ENCODE measurements at places on chromosomes 2 and 18. TPM values are rescaled to one million over a fixed set of nuclear protein-coding genes. Genes with fewer than 3 reads are reported as not detected.

Gene TRAPPC12
- 72.8 TPM for total RNA-seq

Gene CCDC138
- total RNA-seq: 9.1 TPM

Gene ERMN
- total RNA-seq: not detected

Gene MRPL44
- 32.0 TPM for total RNA-seq

Gene PFN4
- 0.64 TPM for total RNA-seq

Gene CFAP221
- total RNA-seq: not detected

Gene GIGYF2
- 46.4 TPM for total RNA-seq

DNA sequence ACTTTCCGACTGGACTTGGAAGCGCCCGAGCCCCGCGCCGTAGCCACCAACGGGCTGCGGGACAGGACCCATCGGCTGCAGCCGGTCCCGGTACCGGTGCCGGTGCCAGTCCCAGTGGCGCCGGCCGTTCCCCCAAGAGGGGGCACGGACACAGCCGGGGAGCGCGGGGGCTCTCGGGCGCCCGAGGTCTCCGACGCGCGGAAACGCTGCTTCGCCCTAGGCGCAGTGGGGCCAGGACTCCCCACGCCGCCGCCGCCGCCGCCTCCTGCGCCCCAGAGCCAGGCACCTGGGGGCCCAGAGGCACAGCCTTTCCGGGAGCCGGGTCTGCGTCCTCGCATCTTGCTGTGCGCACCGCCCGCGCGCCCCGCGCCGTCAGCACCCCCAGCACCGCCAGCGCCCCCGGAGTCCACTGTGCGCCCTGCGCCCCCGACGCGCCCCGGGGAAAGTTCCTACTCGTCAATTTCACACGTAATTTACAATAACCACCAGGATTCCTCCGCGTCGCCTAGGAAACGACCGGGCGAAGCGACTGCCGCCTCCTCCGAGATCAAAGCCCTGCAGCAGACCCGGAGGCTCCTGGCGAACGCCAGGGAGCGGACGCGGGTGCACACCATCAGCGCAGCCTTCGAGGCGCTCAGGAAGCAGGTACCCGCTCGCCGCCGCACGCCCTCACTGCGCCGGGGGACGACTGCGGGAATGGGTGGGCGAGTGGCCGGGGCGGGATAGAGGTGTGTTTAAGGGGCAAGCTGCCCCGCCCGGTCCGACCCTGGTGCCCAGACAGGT lies 713 bp downstream of the ATOH8 start:
- DNase-seq: peak; percentile 71

- no peak for DNase-seq
Measured at GRCh38 chr2:182522405-182522896, 95.6 kb upstream of the PDE1A start.

- peak; percentile 85 for DNase-seq
Measured at GRCh38 chr2:219369447-219369861, 18.3 kb downstream of the DNPEP start.

DNA sequence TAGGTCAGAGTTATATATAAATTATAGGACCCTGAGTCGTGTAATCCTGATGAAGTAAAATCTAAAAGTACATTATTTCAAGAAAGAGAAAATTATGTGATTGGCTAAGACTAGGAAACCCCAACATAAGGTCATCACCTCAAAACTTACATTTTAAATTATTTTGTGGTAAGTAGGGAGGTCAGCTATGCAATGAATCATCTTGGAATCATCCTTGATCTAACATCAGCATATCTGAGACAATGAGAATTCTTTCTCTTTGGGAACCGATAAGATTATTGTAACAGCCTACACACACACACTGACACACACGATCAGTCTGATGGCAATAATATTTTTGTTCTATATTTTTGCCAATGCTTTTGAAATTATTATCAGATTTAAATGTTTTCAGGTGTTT lies 904.8 kb upstream of the CHAC2 start:
- DNase-seq: peak; percentile 1

GRCh38 chr2:106358081-106358480 lies 110.1 kb downstream of the RGPD3 start:
- no peak for DNase-seq

GRCh38 chr2:104410136-104410535 lies 443.8 kb upstream of the POU3F3 start:
- no peak for DNase-seq

DNA sequence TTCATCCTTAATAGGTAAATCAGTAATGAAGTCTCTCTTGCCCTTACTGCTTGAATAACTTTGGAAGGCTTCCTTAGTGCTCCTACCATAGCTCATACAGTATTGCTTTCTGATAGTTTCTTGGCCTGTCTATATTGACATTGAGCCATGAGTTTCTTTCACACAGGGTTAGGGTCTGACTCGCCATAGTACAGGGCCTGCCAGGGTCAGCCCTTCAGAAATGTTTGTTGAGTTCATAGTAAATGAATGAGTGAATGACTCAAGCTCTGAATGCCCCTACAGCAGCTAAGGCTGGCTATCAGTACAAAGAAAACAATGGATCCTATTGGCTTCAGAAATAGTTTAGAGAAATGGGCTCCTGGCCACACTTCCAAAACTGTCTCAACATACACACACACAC lies 65.0 kb upstream of the LRATD1 start:
- no peak for DNase-seq

DNA sequence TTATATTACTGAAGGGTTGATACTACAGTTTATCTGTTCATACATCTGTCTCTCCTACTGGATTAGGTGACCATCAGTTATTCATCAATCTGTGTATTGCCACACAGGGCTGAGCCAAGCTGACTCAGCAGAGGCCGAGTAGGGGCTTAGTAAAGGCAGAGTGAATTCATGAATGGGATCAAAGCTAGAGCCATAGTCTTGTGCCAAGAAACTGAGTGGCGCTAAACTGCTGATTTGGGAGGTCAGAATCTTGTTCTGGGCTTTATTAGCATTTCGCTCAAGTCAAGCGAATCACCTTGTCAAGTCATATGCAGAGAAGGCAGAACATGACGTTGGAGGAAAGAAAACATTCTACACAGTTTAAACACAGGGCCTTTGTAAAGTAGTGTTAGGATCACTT lies 34.1 kb downstream of the SOCS6 start:
- DNase-seq: peak; percentile 61

- no peak for DNase-seq
Measured at GRCh38 chr2:10083692-10084211, 3.5 kb upstream of the CYS1 start.

DNA sequence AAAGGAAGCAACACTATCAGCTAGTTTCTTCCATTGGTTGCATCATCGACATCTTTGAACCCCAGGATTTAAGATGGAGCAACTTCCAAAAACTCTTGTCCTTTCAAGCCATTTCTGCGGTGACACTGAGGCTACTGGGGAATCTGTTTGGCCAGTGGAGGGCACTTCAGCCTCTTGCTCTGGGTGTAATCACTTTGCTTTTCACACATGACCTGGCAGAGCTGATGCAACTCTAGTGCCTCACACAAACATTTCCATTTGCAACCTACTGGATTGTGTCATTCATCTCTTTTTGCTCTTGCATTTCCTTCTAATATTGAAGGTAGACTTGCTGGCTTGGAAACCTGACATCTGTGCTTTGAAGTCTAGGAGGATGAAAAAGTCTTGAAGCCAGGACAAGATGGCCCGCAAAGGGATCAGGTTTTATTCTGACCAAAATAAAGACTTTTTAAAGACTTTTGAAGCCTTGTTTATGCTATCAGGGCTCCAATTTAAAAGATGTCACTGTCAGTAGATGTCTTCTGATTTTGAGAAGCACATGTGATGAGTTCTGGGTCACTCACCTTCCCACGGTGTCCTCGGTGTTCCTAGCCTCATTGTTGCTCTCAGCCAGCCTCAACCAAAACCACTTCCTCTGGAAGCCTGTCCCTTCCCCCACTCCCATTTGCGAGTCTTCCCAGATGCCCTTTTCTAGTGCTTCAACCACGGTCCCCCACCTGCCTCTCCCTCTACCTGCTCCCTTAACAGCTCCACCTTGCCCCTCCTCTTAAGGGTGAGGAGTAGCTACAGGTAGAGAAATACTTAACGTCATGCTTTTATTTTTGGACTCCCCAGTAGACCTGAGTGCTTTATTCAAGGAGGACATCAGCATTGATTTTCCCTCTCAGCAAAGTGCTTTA lies 69.7 kb upstream of the KCNE4 start:
- DNase-seq: peak; percentile 91

DNA sequence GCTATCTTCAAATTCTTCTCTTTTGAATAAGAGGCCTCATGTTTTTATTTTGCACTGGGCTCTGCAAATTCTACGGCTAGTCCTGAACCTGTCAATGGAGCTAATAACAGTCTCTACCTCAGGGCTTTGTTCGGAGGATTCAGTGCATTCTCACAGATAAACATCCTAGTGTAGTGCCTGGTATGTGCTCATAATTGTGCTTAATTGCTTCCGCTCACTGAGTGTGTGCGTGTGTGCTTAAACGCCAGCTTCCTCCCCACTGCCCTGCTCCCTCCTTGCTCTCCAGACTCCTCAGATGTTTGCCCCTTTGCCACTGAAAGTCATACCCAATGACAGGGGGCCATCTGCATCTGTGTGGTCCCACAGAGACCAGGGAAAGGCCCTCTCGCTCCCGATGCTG lies 6.7 kb downstream of the GYPC start:
- DNase-seq: no peak

DNA sequence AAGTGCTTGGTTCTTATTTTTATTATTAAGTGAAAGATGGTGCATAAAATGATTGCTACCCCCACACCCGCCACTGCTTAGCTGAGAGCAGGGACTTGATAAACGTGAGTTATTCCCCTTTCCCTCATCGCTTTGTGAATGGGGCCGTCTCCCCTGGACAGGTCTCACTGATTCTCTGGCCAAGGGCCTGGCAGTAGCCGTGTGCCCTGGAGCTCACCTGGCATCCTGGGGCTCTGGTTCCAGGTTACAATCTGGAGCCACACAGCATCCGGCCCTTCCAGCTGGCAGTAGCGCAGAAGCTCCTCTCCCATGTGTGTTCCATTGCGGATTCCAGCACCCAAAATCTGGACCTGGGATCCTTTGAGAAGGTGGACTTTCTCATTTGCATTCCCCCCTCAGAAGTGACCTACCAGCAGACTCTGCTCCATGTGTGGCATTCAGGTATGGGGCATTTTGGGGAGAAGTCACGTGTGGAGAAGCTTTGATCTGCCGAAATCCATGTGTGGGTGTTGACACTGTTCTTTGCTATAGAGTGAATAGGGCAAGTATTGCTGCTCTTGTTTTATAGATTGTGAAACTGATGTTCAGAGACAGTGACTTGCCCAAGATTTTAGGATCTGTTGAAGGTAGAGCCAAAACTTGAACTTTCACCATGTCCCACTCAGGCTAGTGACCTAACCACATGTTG lies 63.8 kb downstream of the GREB1 start:
- DNase-seq: no peak

DNA sequence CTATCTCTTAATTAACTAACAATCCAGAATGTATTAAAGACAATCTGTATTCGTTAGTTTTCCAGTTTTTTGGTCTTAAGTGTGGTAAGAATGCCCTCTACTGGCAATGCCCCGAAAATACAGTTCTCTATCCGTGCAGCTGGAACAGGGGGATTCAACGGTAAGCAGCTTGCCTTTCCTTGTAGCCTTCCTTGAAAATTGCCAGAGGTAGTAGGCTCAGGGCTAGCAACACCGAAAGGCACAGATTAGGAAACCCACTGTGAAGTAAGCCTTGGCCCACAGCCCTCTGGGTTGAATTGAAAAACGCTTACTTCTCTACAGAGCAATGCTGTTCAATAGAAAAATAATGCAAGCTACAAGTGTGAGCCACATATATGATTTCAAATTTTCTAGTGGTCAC lies 17.1 kb upstream of the VPS4B start:
- peak; percentile 75 for DNase-seq

DNA sequence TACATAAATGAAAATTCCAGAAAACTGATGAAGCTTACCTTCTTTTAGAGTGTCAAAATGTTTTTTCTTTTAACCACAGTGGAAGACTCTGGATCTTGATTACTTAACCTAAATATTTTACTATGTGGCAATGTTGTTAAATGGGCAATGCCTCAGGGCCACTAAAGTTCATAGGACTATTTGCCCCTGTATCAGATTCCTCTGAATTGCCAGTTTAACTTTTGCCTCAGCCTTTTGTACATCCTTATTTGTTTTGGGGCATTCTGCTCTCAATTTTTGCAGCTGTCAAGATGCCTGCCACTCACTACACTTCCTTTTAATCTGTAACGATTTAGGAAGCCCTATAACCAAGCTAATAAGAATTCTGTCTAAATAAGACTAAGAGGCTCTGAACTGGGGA lies 31.7 kb upstream of the SERTAD2 start:
- DNase-seq: peak; percentile 19

GRCh38 chr2:71064754-71065621 lies 3.5 kb upstream of the NAGK start:
- DNase-seq: peak; percentile 73

- DNase-seq: no peak
Measured at GRCh38 chr2:207875473-207876212, 105.9 kb upstream of the FZD5 start.

DNA sequence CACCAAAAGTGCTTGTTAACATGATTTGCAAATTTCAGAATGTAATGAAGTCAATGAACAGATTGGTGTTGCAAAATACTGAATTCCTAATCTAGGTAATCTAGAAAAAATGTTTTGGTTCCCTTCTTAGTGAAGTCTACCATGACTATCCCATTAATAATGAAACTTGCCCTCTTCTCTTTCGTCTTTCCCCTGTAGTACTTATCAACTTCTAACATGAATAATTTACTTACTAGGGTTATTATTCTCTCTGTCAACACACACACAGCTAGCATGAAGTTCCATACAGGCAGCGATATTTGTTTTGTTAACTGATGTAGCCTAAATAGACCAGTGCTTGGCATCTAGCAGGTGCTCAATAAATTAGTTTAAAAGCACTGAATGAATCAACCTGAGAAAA lies 160.2 kb downstream of the NCK2 start:
- no peak for DNase-seq

GRCh38 chr2:9095690-9096089 lies 92.2 kb upstream of the MBOAT2 start:
- peak; percentile 57 for DNase-seq

DNA sequence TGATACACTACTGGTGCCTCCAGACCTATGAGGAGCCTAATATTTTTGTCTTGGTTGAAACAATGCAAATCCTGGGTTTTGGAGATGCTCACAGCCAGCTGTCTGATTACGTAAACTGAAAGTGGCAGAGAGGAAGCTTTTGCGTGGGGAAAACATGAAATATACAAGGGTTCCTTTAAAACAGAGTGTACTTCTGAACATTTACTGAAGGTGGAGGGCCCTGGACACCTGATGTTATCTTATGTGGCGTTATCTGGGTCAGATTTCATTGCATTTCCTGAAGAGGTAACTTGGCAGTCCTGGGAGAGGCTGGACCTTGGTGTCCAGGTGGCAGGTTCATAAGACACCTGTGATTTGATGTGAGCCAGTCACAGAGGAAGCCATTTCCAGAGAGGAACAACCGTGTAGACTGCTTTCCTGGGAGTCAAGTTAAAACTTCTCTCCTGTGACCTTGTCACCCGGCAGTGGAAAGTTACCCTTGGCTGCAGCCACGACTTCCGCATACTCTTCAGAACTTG lies 105.0 kb downstream of the NEDD4L start:
- no peak for DNase-seq

DNA sequence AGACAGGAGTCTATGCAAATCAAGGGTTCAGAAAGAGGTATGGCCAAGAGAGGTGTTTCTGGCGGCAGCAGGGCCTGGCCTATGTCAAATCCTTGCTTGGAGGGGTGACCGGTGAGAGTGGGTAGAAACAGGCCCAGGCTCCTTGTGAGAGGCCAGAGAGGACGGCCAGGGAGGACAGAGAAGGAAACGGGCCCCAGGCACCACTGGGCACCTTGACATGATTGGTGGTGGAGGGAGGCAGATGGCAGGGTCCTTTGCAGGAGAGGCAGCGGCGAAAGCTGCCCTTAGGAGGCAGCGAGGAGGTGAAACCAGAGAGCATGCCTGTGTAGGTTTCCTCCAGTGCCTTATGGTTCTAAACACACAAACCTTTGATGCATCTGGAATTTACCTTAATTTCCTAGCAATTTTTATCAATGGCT lies 6.2 kb downstream of the RAMP1 start:
- DNase-seq: no peak
